ENCODE measurements at places on chromosomes 6 and 20.

DNA sequence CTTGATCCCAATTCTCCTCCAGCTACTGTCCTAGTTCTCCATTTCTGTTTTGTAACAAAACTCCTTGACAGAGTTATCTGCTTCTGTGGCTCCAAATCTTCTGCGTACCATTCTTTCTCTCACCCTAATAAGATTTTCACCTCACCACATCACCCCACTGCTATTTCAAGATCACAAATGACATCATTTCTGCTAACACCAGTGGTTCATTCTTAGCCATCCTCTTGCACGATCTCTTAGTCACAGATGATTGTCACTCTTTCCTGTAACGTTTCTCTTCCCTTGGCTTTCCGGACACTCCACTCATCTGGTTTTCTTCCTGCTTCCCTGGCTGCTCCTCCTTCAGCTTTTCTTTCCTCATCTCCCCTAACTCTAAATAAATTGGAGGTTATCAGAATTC is 56.8 kb upstream of the FABP7 start:
- DNase-seq, result no peak

GRCh38 chr6:50815436-50816114 is 3.1 kb upstream of the TFAP2B start:
- no peak for DNase-seq

- no peak for DNase-seq
These were observed 226.4 kb upstream of the EYS start for GRCh38 chr6:65933390-65933789.

DNA sequence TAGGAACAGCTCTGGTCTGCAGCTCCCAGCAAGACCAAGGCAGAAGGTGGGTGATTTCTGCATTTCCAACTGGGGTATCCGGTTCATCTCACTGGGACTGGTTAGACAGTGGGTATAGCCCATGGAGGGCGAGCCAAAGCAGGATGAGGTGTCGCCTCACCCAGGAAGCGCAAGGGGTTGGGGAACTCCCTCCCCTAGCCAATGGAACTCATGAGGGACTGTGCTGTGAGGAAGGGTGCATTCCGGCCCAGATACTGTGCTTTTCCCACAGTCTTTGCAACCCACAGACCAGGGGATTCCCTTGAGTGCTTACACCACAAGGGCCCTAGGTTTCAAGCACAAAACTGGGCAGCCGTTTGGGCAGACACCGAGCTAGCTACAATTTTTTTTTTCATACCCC is 21.8 kb downstream of the HDDC2 start:
- DNase-seq, result no peak

- no peak for DNase-seq
These were observed 47.5 kb downstream of the TNFRSF21 start for GRCh38 chr6:47262231-47262630.

GRCh38 chr6:48476257-48476656 is 365.3 kb upstream of the PTCHD4 start:
- no peak for DNase-seq

GRCh38 chr20:58718121-58718563 is 25.5 kb downstream of the NPEPL1 start:
- no peak for DNase-seq

GRCh38 chr20:7505152-7505834 is 435.0 kb downstream of the HAO1 start:
- no peak for DNase-seq

DNA sequence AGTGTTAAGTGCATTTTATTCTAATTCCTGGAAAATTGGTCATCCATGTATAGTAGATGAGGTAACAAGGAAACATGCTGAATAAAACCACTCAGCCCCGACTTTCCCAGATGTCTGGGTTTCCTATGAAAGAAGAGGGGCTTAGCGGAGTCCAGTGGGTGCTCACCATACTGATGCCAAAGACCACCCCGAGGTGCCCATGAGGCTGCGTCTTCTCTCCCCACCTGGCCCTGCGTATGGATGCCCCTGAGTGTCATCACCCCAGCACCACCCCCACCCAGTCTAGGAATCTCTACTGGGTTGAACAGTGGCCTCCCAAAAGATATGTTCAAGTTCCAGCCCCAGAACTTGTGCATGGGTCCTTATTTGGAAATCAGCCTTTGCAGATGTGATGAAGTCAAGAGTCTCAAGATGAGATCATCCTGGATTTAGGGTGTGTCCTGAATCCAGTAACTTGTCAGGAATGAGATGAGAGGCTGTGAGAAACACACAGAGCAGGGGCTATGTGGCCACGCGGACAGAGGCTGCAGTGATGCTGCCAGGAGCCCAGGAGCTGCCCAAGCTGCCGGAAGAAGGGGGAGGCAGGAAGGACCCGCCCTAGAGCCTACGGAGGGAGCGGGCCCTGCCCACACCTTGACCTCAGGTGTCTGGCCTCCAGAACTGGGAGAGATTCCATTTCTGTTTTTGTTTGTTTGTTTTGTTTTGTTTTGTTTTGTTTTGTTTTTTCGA is 124.6 kb upstream of the CDH4 start:
- no peak for DNase-seq

GRCh38 chr6:1884313-1884712 is 274.6 kb downstream of the FOXC1 start:
- DNase-seq, result no peak

DNA sequence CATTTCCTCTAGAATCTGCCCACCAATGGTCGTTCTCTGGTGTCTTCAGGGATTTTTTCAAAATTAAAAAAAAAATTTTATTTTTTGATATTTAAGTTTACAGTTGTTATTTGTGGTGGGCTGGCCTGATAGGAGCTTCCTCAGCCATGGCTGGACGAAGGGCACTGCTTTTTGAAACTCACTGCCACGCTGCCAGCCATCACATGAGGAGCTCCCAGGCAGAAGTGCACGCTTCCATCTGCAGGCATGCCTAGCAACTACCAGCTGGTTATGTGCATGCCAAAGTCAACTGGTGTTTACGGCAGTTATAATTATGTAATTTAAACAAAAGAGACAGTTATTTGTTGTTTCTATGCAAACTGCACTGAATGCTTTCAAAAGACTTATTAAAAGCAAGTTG is 105.1 kb downstream of the IRF4 start:
- DNase-seq, result no peak

- DNase-seq, result peak; percentile 23
These were observed 706 bp upstream of the TUBB2B start for GRCh38 chr6:3228046-3228671.

GRCh38 chr6:124867121-124867520 is 95.1 kb upstream of the RNF217 start:
- no peak for DNase-seq

DNA sequence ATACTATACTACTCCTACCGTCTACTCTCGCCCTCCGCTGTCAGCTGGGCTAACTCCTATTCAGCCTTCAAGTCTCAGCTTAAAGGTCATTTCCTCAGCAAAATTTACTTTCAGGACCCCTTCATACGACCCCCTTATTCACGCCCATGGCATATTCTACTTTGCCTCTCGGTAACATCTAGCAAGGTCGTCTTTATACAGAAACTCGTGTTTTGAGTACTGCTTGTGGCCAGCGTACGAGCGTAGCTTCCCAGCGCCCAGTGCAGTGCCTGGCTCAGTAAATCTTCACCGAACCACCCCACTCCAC is 546 bp downstream of the CRNKL1 start:
- DNase-seq, result no peak
